Activated CD4-positive, CD25-positive, alpha-beta regulatory T cell (primary cell): ENCODE measurements at places on chromosomes 3 and 15.

DNA sequence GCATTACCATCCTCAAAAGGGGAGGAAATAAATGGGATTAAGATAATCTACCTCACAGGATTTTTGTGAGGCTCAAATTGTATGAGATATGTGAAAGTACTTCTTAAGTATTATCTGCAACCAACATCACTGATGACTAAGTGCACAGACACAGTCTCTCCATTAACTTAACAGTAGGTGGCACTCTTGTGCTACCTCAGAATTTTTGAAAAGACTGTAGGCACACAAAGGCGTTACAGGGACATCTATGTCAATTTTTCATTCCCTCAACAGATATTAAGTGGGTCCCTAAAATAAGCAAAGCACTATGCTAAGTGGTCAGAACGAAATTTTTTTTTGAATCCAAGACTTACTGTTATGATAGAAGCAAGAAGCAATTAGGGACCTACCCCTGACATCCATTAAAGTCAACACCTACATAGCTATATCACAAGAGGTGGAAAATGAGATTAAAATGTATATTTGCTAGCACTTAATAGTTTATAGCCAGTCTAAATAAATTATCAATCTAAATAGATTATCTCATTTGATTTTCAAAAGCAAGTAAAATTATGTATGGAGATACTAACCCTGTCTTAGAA lies 52.9 kb downstream of the RYK start:
- DNase-seq: no peak

GRCh38 chr3:69496856-69497255 lies 111.0 kb upstream of the FRMD4B start:
- DNase-seq: no peak

- DNase-seq: no peak
These were observed 242.7 kb upstream of the ARRDC4 start for GRCh38 chr15:97717806-97718205.

- DNase-seq: no peak
These were observed 38.8 kb downstream of the CRTAP start for GRCh38 chr3:33152363-33153360.

DNA sequence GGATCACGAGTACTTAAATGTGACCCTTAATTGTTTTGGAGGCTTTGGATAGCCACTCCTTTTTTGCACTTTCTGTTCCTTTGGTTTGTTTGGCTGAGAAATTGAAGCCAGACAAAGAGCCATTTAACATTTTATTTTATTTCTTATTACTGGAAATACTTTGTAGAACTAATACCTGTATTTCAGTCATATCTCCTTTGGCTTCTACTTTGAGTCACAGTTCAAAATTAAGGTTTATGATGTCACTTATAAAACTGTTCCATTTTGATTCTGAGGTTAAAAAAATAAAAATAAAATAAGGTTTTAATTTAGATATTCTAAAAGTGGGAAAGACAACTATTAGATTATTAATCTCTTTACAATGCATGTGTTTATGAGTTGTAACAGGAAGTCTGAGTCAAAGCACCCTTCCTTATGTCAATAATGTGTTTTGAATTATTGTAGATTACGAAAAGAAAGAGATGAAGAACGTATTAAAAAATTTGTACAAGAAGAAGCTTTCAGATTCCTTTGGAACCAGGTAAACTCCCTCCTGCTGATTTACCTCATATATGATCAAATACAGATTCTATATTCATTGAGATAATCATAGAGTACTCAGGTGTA lies 16.9 kb upstream of the NXPE3 start:
- no peak for DNase-seq

- no peak for DNase-seq
These were observed 57.5 kb downstream of the SST start for GRCh38 chr3:187612656-187613055.

DNA sequence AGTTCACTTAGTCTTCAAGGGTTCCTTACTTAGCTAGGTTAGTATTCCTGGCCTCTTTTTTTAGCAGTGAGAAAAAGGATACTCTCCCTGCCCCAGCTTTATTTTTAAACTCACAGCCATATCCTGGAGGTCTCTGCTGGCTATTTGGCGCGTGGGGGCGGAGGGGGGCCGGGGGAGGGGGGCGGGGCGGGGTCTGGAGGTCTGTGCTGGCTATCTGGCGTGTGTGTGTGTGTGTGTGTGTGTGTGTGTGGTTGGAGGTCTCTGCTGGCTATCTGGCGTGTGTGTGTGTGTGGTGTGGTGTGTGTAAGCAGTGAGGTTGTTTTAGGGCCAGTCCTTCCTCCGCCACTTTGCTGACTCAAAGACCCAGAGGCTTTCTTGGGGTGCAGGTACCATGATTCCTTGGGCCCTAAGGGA lies 579 bp upstream of the PLAAT1 start:
- no peak for DNase-seq

GRCh38 chr3:21484057-21484827 lies 266.8 kb downstream of the ZNF385D start:
- no peak for DNase-seq

GRCh38 chr3:142117056-142117851 lies 32.1 kb downstream of the TFDP2 start:
- no peak for DNase-seq

DNA sequence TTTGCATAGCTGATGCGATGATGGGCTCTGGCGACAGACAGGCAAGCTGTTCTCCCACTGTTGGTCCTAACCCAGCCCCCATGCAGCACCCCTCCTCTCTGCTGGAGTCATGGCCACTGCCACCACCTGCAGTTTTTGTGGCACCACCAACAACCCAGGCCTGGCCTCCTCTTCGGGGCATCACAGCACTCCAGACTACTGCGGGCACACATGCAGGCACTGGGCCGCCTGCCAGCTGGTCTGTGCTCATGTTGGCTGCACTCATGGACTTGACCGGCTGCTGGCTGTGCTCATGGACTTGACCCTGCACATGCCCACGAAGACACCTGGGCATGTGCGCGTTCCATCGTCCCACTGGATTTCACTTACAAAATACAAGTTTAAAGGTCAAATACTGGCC lies 130.9 kb upstream of the TMEM108 start:
- no peak for DNase-seq

DNA sequence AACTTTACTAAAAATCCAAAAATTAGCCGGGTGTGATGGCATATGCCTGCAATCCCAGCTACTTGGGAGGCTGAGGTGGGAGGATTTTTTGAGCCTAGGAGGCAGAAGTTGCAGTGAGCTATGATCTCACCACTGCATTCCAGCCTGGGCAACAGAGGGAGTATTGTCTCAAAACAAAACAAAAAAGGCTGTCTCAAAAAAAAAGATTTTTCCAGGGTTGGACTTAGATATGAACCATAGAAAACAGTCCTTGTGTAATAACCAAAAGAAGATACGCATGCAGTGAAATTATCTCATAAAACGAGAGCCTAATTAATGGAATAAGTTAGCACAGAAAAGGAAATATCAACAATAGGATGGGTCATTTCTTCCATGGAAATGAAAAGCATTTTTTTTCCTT lies 320.4 kb upstream of the RASGRP1 start:
- DNase-seq: no peak

- DNase-seq: no peak
These were observed 604.0 kb upstream of the LMCD1 start for GRCh38 chr3:7897655-7898054.

DNA sequence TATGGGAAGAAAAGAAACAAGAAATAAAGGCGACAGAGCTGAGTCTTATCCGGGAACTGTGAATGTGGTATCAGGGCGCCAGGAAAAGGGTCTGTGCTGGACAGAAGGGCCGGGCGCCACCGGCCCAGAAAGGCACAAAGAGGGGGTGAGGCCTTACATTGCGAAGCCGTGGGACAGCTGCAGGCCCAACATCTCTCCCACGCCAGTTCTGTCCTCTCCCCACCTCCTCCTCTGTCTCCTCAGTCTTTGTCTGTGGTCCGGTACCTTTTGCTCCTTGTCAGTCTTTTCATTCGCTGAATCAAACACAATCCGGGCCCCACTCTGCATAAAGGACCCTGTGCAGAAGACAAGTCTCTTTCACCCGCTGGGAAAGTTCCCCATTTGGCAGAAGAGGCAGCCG lies 81.8 kb downstream of the LRIG1 start:
- DNase-seq: no peak

- no peak for DNase-seq
These were observed 189.7 kb downstream of the SHQ1 start for GRCh38 chr3:72658466-72659100.

- DNase-seq: no peak
These were observed 27.2 kb upstream of the PHLDB2 start for GRCh38 chr3:111831840-111832239.

- DNase-seq: no peak
These were observed 6.2 kb upstream of the SPSB4 start for GRCh38 chr3:141044695-141045641.

- DNase-seq: no peak
These were observed 221.2 kb downstream of the TUSC7 start for GRCh38 chr3:116930786-116931185.
